ENCODE measurements at places on chromosomes 6 and 20.

DNA sequence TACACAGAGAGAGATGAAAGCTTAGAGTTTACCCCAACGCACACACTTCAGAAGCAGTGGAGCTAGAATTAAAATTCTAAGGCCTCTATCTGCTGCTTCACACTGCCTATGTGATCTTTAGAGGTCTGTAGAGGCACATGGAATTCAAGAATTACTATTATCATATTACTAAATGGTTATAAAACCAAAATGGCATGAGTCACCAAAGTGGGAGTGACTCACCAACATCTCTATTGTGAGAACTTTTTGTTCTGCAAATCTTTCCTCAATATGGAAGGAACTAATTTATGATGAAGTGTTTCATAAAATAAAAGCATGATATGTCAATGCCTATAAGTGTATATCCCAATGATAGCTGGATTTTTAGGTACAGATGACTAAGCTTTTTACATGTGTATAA is 28.5 kb upstream of the TMEM244 start:
- DNase-seq = no peak

GRCh38 chr6:829656-830055 is 136.7 kb upstream of the EXOC2 start:
- DNase-seq = no peak

GRCh38 chr6:42349753-42350511 is 101.8 kb downstream of the TRERF1 start:
- DNase-seq = no peak

GRCh38 chr6:104252276-104252675 is 607.4 kb downstream of the HACE1 start:
- no peak for DNase-seq

DNA sequence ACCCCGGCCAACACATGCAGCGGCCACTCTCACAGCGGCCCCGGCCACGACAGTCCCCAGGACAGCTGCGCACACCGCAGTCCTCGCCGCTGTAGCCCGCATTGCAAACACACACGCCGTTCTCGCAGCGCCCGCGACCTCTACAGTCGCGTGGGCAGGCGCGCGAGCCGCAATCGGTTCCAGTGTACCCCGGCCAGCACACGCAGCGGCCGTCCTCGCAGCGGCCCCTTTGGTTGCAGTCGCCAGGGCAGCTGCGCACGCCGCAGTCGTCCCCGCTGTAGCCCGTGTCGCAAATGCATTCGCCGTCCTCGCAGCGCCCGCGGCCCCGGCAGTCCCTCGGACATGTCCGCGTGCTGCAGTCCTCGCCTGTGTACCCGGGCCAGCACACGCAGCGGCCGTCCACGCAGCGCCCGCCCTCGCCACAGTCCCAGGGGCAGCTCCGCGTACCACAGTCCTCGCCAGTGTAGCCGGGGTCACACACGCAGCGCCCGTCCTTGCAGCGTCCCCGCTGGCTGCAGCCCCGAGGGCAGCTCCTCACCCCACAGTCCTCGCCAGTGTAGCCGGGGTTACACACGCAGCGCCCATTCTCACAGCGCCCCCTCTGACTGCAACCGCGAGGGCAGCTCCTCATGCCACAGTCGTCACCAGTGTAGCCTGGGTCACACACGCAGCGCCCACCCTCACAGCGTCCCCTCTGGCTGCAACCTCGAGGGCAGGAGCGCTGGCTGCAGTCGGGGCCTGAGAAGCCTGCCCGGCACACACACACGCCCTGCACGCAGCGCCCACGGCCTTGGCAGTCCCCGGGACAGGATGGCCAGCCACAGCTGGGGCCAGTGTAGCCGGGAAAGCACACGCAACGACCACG is 12.5 kb downstream of the TNXB start:
- DNase-seq = no peak

DNA sequence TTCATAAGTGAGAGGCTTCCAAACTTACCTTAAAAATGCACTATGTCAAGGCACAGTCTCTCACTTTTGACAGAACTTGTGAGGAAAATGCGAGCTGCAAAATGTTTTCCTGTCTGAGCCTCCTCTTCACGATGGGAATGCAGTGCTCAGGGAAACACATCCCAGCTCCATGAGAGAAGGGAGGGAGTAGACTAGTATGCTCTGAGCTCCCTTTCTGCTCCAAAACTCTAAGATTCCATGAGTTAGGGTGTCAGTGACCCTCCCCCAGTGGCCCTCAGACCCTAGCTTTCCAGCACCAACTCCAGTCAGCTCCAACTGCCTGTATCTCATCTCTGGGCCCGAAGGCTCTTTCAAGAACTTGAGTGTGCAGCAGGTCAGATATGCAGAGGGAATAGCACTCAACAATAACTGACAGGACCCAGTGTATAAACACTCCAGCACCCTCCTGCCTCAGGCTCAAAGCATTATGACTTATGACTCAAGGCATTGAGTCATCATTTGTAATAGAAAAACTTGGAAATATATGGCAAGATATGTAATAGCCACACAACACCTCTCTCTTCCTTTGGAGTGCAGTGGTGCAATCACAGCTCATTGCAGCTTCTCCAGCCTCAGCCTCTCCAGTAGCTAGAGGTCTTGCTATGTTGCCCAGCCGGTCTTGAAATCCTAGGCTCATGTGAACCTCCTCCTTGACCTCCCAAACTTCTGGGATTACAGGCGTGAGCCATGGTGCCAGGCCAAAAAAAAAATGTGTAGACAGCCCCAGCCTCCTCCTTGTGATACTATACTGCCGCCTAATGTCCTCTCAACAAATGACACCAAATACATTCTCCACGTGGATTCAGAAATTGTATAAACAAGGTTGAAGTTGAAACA is 16.7 kb upstream of the ENTPD6 start:
- no peak for DNase-seq

DNA sequence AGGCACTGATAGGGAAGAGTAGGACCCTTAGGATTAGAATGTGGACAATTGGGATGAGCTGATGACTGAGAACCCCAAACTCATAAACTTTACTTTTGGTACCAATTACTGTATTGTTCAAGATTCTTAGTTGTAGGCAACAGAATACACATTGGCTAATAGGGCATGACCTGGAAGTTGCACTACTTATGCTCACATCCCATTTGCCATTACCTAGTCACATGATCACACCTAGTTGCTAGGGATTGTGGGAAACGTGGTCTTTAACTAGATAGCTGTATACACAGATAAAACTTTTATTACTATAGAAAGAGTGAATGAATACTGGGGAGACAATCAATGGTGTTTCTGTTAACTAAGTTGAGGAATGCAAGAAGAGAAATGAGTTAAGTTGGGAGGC is 113.4 kb upstream of the AKIRIN2 start:
- DNase-seq = no peak
